ENCODE measurements at places on chromosomes 6 and 20. TPM values are rescaled to one million over a fixed set of nuclear protein-coding genes. Genes with fewer than 3 reads are reported as not detected.

DNA sequence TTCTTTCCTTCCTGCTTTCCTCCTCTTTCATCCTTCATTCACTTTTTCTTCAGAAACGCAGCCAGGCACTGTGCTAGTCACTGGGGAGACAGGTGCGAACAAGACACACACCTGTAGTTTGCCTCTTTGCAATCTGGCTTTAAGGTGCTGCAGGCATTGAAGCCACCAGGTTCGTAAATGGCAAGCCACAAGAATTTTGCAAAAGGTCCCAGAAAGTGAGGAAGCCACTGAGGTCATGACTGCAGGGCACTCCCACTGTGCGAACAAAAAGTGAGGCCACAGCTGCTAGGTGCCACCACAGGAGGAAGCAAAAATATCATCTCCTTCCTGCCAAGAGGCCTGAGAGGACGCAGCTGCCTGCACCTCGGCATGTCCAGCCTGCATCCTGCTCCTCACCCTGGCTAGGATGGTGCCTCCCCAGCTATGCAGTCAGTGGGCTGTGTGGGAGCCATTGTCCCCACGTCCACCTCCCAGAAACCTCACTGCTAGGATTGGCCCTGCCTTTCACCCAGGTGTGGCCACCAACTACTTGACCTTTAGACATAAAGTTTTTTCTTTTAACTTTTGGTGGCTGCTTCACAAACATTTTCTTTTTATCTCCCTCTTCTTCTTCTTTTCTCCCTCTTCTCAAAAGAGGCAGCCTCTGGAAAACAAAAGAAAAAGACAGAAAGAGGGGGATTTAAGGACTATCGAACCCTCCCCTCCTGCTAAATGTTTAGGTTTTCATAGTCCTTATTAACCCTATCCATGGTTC lies 230.8 kb downstream of the BCAS1 start:
- no peak overlapping the region for H3K4me3 ChIP-seq
- H3K36me3 ChIP-seq, result no peaks in the 10 kb centered on the region
- no peaks in the 10 kb centered on the region for H3K27me3 ChIP-seq
- H3K4me1 ChIP-seq, result peaks cover 3% of the 10 kb centered on the region
- no peak overlapping the region for H3K27ac ChIP-seq

GRCh38 chr6:5659467-5659866 lies 347.3 kb downstream of the NRN1 start:
- no peak for DNase-seq
- no peaks in the 10 kb centered on the region for H3K36me3 ChIP-seq
- no peak overlapping the region for H3K27ac ChIP-seq
- H3K27me3 ChIP-seq, result no peaks in the 10 kb centered on the region
- H3K4me3 ChIP-seq, result no peak overlapping the region
- H3K4me1 ChIP-seq, result peaks cover 11% of the 10 kb centered on the region

DNA sequence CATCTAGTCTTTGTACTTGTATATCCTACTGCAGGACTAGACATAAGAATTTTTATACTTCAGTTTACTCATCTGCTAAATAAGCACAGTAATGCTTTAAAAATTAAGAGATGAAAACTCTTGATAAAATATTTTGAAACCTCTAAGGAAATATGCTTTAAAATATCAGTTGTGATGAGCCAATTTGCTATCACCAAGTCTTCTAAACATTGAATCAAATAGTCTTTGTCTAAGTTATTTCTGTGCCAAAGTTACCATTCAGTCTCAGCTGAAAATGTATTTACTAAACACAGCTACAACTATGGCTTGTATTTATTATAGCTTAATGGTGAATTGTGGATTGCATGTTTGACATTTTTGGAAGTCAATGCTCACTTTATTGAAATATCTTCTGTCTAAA lies 46.2 kb upstream of the RFPL4B start:
- H3K4me3 ChIP-seq, result no peak overlapping the region
- no peaks in the 10 kb centered on the region for H3K36me3 ChIP-seq
- no peaks in the 10 kb centered on the region for H3K27me3 ChIP-seq
- H3K4me1 ChIP-seq, result peaks cover 42% of the 10 kb centered on the region

- no peak for DNase-seq
- H3K27ac ChIP-seq, result peak overlapping the region; percentile 97
- no peaks in the 10 kb centered on the region for H3K36me3 ChIP-seq
- no peaks in the 10 kb centered on the region for H3K27me3 ChIP-seq
- H3K4me1 ChIP-seq, result peaks cover 75% of the 10 kb centered on the region
Measured at GRCh38 chr20:23148731-23149570, 62.8 kb upstream of the CD93 start.

DNA sequence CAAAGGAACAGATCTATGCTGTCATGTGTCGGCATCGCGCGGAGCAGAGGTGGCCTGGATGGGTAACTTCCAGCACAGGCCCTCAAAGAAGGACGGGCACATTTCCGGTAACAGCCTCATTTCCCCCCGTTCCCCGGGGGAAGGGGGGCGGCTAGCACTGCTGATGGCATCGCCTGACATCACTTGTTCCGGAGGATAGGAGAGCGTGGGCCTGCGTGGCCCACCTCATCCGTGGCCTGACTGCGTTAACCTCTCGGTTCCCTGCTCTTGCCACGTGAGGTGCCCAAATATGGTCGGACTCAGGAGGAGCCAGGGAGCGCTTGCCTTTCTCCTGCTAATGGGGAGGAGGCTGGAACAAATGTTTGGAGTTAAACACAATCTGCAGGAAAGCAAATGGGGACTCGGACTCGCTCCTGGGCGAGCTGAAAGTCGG lies at the start of gene AKAP12:
Gene AKAP12 (plus strand): TSS at position 365 of the 433 bp plus-strand sequence. CDS start 596 bp downstream, outside the sequence.
- no peaks in the 10 kb centered on the region for H3K36me3 ChIP-seq
- H3K27ac ChIP-seq, result peak within 1 kb of the TSS; percentile 1
- H3K4me3 ChIP-seq, result peak within 1 kb of the TSS; percentile 77
- no peak for DNase-seq

- H3K27ac ChIP-seq, result no peak overlapping the region
- no peaks in the 10 kb centered on the region for H3K27me3 ChIP-seq
- no peak overlapping the region for H3K4me3 ChIP-seq
- H3K4me1 ChIP-seq, result no peaks in the 10 kb centered on the region
- no peaks in the 10 kb centered on the region for H3K36me3 ChIP-seq
Measured at GRCh38 chr6:132872923-132873322, 58.6 kb downstream of the RPS12 start.

- H3K27ac ChIP-seq, result no peak overlapping the region
- DNase-seq, result no peak
- no peak overlapping the region for H3K4me3 ChIP-seq
- H3K36me3 ChIP-seq, result no peaks in the 10 kb centered on the region
- no peaks in the 10 kb centered on the region for H3K27me3 ChIP-seq
Measured at GRCh38 chr6:99369533-99369932, 20.1 kb upstream of the FAXC start.

DNA sequence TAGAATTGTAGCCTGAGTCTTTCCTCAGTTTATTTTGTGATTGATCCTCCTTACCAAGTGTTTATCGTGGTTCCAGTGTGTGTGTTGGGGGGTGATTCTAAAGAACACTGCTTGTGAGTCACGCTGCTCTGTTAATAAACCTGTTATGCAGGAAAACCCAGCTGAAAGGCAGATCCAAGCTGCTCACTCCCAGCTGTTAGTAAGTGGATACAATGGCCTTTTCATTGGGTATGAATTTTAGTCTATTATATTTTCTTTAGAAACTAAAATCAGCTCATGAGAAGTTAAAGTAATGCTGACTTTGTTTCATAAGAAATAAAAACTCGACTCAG lies 12.2 kb upstream of the DSTN start:
- peak overlapping the region; percentile 99 for H3K27ac ChIP-seq
- peak; percentile 60 for DNase-seq
- no peaks in the 10 kb centered on the region for H3K36me3 ChIP-seq
- no peaks in the 10 kb centered on the region for H3K27me3 ChIP-seq
- H3K4me1 ChIP-seq, result peaks cover 48% of the 10 kb centered on the region

DNA sequence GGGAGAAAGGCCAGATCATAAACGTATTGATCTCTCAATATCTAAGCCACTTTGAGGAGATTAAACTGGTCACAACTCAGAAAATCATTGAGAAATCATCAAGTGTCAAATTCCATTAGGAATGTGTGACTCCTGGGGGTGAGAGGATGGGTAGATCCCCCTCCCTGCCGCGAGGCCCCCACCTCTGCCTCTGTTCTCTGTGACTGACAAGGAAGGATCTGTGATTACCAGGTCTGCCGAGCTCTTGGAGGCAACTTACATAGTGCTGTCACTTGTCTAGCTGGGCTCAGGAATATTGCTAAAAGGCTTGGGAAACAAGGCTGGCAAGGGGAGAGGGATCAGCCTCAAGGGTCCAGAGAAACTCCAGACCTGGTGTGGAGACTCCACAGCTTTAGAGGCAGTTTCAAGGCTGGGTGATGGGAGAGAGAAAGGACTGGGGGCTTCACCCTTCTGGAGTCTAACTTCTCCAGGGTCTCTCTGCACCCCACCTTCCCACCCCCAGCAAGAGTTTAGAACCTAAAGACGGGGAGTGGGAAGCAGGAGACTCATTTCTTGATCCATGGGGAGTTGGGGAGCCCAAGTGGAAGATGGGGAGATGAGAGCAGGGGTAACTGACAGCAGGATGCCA lies 11.6 kb upstream of the ARMC12 start:
- H3K27me3 ChIP-seq, result no peaks in the 10 kb centered on the region
- DNase-seq, result no peak
- no peak overlapping the region for H3K27ac ChIP-seq
- no peaks in the 10 kb centered on the region for H3K36me3 ChIP-seq

- H3K4me1 ChIP-seq, result no peaks in the 10 kb centered on the region
- H3K27me3 ChIP-seq, result no peaks in the 10 kb centered on the region
- no peaks in the 10 kb centered on the region for H3K36me3 ChIP-seq
- no peak overlapping the region for H3K4me3 ChIP-seq
- DNase-seq, result no peak
Measured at GRCh38 chr20:54611708-54612412, 136.5 kb downstream of the DOK5 start.

DNA sequence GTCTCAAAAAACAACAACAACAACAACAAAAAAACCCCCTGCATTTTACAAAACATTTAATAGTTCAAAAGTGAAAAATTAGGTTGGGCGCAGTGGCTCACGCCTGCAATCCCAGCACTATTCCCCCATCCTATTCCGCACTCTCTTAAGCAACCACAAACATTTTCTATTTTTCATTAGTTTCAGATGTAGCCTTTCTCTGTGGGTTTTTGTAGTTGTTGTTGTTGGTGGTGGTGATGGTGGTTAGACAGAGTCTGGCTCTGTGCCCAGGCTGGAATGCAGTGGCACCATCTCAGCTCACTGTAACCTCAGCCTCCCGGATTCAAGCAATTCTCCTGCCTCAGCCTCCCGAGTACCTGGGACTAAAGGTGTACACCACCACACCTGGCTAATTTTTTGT lies 6.4 kb upstream of the GMNN start:
- no peak overlapping the region for H3K27ac ChIP-seq
- H3K36me3 ChIP-seq, result no peaks in the 10 kb centered on the region
- no peak overlapping the region for H3K4me3 ChIP-seq
- no peaks in the 10 kb centered on the region for H3K27me3 ChIP-seq

DNA sequence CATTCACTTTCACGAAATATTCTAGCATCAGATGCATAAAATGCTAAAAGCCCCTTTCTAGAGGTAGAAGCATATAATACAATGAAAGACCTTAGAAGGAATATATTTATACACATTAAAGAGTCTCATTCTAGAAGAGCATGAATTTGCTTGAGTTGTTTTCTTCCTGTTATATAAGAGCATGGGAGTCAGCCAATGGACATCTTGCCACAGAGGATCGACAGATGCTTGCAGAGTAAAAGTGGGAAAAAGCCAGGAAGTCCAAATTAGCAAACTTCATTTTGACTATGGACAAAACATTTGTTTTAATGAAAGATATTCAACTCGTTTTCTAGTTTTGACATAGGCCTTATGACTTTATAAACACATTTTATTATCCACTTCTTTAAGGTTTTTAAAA lies 44.2 kb upstream of the RIPPLY2 start:
- no peak overlapping the region for H3K27ac ChIP-seq
- no peak overlapping the region for H3K4me3 ChIP-seq
- H3K36me3 ChIP-seq, result no peaks in the 10 kb centered on the region
- H3K27me3 ChIP-seq, result no peaks in the 10 kb centered on the region

GRCh38 chr6:43271103-43271815 lies 26.8 kb upstream of the SLC22A7 start:
- no peaks in the 10 kb centered on the region for H3K36me3 ChIP-seq
- peaks cover 36% of the 10 kb centered on the region for H3K27me3 ChIP-seq
- no peak overlapping the region for H3K4me3 ChIP-seq
- peaks cover 9% of the 10 kb centered on the region for H3K4me1 ChIP-seq
- DNase-seq, result peak; percentile 81

DNA sequence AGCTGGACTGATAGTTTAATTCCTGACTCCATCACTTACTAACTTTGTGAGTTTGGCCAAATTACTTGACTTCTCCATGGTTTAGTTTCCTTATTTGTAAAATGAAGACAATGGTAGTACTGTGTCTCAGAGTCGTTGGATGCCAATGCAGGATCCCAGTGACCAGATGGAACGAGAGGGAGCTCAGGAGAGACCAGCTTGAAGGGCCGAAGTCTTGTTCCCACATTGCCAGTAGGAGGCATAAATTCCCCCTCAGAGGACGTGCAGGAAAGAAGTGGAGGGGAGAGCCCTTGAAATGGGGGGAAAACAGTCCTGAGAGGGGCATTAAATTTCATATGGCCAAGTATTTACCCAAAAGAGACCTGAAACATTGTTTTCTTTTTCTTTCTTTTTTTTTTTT lies 2.1 kb upstream of the MUC22 start:
- H3K27me3 ChIP-seq, result no peaks in the 10 kb centered on the region
- H3K4me1 ChIP-seq, result peaks cover 22% of the 10 kb centered on the region
- no peak for DNase-seq
- H3K4me3 ChIP-seq, result no peak overlapping the region
- no peak overlapping the region for H3K27ac ChIP-seq

GRCh38 chr6:168926306-168926705 lies 327.3 kb downstream of the THBS2 start:
- no peak for DNase-seq
- no peaks in the 10 kb centered on the region for H3K27me3 ChIP-seq
- no peaks in the 10 kb centered on the region for H3K4me1 ChIP-seq
- no peaks in the 10 kb centered on the region for H3K36me3 ChIP-seq
- H3K27ac ChIP-seq, result no peak overlapping the region

DNA sequence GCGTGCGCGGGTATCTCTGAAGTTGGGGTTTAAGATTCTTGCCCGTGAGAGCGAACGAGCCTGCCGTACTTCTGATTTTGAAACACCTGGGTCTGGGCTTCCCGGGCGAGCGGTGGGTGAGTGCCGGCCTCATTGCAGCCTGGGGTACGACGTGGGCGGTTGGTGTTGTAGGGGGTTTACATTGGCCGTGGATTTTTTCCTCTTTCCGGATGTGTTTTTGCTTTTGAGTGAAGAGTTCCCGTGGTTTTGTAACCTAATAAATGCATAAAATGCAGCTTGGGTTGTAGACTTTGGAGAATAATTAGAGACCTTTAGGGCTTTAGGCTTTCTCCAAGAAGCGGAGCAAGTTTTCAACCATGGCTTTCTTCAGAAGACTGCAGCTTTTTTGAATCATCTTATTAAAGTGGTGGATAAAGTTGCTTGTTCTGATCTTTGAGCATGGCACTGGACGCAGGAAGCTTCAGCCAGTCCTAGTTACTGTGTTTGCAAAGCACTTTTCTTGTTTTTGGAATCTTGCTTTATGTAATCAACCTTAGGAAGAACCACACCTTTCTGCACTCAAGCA lies 314 bp downstream of the FARS2 start:
- H3K27ac ChIP-seq, result peak overlapping the region; percentile 97
- H3K27me3 ChIP-seq, result no peaks in the 10 kb centered on the region
- H3K36me3 ChIP-seq, result no peaks in the 10 kb centered on the region
- DNase-seq, result no peak
- H3K4me3 ChIP-seq, result peak overlapping the region; percentile 84
- H3K4me1 ChIP-seq, result peaks cover 15% of the 10 kb centered on the region

The CRIP3 gene
- 0.59 TPM for total RNA-seq

The THBD gene
- 0.36 TPM for total RNA-seq

The ARMC12 gene
- 0.59 TPM for total RNA-seq

The SRXN1 gene
- 60.1 TPM for total RNA-seq

The UFL1 gene
- total RNA-seq, result 32.9 TPM

Measured in osteoblast (primary cell).